GOT3 (cell line): ENCODE measurements at places on chromosomes 1 and 21.
A peak's percentile ranks its signal among the peaks of the same experiment; 100 is the strongest.

DNA sequence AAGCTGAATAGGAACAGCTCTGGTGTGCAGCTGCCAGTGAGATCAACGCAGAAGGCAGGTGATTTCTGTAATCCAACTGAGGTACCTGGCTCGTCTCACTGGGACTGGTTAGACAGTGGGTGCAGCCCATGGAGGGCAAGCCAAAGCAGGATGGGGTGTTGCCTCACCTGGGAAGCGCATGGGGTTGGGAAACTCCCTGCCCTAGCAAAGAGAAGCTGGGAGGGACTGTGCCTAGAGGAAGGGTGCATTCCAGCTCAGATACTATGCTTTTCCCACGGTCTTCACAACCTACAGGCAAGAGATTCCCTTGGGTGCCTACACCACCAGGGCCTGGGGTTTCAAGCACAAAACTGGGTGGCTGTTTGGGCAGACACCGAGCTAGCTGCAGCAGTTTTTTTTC is 183.2 kb downstream of the DNM3 start:
- DNase-seq = no peak

GRCh38 chr1:115898020-115898419 is 57.1 kb upstream of the NHLH2 start:
- no peak for DNase-seq

- DNase-seq = no peak
Observed at GRCh38 chr1:183847641-183848040, 42.7 kb downstream of the RGL1 start.

DNA sequence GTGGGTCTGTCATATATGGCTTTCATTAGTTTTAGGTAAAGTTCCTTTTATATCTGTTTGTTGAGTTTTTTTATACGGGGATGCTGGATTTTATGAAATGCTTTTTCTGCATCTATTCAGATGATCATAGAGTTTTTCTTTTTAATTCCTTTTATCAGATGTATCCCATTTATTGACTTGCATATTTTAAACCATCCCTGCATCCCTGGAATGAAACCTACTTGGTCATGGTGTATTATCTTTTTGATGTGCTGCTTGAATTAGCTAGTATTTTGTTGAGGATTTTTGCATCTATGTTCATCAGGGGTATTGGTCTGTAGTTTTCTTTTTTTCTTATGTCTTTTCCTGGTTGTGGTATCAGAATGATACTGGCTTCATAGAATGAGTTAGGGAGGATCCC is 118.0 kb downstream of the NME7 start:
- no peak for DNase-seq

DNA sequence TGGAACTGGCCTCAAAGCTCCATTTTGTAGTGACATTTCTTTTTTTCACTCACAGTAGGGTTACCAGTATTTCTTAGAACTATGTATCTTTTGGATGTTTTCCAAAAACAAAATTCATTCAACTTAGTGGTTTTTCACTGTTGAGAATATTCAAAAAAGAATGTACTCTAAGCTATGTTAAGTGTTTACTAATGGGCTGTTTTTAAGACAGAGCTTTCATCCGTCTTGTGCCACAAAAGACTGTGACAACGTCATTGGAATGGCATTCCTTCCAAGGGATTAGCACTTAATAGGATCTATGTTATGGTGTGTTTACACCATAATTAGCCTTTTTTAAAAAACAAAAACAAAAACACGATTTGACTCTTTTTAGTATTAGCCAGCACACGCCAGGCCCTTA is 66.8 kb downstream of the TTC3 start:
- no peak for DNase-seq

- DNase-seq = no peak
Observed at GRCh38 chr1:218537122-218537913, 192.2 kb downstream of the TGFB2 start.

GRCh38 chr1:183200451-183200850 is 14.4 kb downstream of the LAMC2 start:
- DNase-seq = no peak

DNA sequence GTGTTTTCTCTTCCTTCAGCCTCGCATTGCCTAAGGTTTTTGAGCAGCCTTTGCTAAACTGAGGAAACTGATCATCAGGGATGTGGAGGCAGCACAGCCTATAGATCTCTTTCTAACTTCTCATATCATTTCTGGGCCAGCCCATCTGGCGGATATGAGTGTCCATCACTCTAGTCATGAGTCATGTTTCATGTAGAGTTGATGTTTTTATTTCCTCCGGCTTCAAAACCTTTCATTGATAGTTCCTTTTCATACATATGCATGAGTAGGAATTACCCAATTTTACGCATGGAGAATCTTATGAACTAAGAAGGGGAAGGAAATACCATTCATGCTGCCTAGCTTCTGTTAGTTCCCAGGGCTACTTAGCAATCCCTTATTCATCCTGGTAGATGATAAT is 66.3 kb downstream of the SPATA46 start:
- no peak for DNase-seq

DNA sequence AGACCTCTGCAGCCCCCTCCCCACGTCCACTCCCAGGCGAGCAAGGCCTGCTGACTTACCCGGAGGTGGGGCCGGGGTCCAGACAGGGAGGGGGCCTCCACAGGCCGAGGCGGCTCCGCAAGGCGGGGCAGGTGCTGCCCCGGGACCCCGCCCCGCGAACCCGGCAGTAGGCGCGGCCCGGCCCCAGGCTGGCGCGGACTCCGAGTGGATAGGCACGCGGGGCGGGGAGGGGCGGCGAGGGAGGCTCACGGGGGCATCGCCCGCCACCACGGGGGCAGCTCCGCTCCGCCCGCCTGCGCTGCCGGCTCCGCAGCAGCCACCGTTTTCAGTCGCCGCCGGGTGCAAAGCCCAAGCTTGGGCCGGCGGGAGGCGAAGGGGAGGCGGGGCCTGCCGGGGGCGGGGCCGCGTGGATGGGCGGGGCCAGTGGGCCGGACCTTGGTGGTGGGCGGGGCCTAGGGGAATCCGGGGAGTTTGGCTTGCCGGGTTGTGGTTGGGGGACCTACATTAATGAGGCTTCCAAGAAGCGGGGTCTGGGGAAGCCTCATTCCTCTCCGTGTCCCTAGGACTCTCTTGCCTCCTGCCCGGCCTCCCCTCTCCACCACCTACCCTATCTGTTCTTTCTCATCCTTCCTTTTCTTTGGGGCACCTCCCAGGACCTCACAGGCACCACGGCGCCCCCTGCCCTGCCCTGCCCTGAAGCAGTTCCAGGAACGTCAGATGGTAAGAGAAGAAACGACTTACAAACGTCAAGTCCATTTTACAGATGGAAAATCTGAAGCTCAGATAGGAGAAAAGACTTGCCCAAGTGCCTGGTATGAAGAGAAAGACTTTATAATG is at the start of gene RIMS3:
Gene RIMS3, minus strand, starts transcription at position 348 of the 837 bp plus-strand sequence. CDS start 23,757 bp downstream, outside the sequence.
- peak; percentile 19 for DNase-seq

DNA sequence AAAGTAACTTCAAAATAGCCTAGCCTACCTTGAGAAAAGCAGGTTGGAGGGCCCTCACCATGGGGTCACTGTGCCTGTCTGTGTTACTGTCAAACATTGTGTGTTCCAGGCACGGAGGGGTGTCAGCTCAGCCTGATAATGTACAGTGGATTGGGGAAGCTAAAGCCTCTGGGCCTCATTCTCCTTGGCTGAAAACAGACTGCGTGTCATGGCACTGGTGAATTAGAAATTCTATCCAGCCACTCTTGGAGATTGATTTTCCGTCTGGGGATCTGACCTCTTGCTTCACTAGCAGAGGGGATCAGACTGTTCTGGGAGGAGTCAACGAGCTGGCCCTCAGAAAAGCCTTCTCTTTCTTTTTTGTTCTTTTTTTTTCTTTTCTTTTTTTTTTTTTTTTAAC is 123.5 kb upstream of the HOOK1 start:
- no peak for DNase-seq

DNA sequence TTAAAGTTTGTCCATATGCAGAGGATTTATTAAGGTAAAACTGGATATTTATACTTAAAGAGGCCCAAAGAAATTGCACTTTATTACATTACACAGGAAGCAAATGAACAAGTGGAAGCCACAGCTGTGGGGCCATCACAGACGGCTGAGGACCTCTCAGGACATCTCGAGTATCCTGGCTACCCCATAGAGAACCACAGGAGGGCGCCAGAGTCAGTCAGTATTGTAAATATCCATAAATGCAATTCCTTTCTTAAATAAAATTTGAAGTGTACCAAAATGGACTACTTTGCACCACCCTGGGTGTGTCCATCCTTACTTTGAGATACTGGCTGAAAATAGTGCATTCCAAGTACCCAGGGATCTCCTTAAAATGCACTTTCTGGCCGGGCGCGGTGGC is 257.2 kb downstream of the MRPL39 start:
- DNase-seq = no peak

DNA sequence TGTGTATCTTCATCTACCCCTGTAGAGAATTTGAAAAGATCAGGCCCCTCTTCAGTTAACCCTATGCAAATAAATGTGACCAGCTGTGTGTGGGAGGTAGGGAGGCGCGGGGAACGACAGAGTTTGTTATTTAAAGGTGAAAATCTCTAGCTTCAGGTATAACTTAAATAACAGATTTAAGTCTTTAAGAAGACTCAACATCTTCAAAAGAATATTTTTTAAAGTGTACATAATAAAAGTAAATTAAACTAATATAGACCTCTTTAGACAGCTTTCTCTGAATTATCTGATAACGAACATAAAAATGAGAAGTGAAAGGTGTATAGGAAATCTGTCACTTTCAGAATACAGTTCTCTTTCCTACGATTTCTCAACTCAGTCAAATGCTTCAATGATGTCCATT is 16.0 kb downstream of the ANGPTL3 start:
- no peak for DNase-seq

- DNase-seq = peak; percentile 43
Observed at GRCh38 chr1:209704584-209704983, at the start of gene HSD11B1. Gene HSD11B1 (plus strand): TSS chr1:209704846. CDS start chr1:209704943, 97 bp downstream.

DNA sequence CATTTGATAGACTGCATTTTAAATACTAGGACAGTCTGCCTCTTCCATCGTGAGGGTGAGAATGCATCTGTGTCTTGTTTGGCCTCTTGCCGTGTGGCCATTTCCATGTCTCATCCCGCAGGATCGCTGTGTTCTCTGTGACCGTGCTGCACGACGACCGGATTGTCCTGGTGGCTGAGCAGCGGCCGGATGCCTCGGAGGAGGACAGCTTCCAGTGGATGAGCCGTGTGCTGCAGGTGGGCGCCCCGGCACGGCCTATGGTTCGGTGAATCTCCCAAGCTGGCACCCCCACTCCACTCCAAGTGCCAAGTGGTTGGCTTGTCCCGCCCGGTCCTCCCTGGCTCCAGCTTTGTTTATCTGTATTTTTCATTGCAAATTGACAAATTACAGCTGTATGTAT is 55.2 kb downstream of the S100B start:
- DNase-seq = no peak

DNA sequence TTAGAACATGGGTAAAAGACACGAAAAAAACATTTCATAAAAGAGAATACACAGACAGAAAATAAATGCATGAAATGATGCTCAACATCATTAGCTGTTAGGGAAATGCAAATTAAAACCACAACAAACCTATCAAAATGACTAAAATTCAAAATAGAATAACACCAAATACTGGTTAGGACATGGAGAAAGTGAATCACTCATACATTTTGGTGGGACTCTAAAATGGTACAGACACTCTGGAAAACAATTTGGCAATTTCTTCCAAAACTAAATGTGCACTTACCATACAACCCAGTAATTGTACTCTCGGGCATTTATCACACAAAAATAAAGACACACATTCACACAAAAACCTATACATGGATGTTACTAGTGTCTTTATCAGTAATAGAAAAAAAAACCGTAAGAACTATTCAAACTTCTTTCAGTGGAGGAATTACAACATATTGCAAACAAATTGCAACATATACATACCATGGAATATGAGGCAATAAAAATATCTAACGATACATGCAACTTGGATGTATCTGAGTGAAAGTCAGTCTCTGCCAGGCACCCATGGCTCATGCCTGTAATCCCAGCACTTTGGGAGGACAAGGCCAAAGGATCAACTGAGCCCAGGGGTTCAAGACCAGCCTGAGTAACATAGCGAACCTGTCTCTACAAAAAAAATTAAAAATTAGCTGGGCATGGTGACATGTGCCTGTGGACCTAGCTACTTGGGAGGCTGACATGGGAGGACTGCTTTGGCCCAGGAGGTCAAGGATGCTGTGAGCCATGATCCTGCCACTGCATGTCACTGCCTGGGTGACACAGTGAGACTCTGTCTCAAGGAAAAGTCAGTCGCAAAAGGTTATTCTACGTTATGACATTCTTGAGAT is 19.6 kb downstream of the HSF2BP start:
- DNase-seq = no peak
